ENCODE measurements at places on chromosomes 1 and 21.
A peak's percentile ranks its signal among the peaks of the same experiment; 100 is the strongest.

DNA sequence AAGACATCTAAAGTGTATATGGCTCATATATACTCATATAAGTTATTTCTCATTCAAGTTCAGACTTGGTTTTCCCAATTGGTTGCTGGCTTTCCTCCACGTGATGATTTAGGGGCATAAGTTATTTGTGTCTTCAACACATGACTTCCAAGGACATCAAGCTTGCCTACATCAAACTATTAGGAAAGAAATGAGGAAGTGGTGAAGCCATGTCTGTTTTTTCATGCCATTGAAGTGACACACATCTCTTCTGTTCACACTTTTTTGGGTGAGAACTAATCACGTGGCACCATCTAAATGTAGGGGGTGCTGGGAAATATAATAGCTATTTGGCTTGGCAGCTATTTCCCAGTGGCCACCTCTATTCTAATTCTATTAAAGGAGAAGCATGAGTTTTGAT lies 282.1 kb downstream of the OMA1 start:
- DNase-seq: no peak

- no peak for DNase-seq
Measured at GRCh38 chr1:181898773-181899172, 162.7 kb downstream of the ZNF648 start.

- DNase-seq: no peak
Measured at GRCh38 chr1:18950401-18951026, 6.0 kb downstream of the IFFO2 start.

DNA sequence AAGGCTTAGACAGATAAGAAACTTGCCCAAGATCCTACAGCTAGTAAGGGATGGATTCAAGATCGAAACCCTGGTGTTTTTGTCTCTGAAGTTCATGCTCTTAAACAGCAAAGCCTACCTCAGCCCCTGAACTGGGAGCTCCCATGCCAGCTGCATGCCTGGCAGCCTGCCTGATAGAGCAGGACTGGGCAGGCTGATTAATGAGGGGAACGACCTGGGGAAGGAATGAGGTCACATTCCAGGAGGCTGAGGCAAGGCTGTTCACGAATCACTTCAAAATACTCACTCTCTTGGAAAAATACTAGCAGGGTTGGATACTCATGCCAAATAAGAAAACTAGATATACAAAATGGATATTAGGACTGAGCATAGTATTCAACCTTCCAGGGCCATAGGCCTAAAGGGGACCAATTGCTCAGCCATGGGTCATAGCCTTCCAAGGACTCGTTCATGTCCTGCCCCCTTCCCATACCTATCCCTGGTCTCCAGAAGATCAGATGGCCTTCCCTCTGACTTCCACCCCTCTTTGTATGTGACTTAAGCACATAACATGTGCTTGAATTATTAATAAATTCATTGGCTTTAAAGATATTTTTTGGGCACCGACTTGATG lies 15.6 kb upstream of the TACSTD2 start:
- DNase-seq: no peak

DNA sequence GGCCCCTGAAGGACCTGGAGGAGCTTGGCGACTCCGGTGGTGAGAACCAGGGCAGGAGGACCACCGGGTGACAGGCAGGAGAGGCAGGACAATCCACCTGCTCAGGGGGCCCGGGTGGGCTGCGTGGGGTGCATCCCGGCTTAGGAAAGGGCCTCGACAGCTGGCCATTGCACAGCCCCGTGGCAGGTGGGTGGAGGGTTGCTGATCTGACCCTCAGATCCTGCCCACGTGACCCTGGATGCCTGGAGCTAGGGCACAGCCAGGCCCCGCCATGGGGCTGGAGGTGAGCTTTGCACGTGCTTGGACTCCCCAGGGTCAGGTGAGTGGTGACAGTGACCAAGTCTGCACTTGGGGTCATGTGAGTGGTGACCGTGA lies 35.5 kb upstream of the SLC19A1 start:
- no peak for DNase-seq

DNA sequence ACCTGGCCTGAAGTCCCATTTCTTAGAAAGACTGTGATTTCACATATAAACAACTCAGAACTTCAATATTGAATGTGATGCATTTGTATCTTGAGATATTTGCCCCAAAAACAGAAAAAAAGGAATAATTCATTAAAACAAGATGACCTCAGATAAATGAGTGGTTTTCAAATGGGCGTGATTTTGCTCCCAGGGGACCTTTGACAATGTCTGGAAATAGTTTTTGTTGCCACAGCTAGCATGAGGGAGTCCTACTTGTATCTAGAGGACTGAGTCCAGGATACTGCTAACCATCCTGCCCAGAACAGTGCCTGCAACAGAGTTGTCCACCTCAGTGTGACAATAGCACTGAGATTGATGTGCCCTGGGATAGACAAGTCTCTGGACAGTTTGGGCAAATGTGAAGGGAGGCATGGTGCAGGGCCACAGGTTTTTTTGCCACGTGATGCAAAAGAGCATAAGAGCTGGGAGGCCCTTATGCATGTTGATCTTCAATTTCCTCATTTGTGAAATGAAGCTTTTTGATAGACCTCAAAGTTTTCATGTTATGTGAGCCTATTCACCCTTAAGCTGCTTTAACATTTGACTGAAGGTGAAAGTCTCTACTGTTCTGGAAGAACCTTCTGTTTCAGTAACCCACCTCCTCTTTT lies 46.2 kb downstream of the MAP3K7CL start:
- DNase-seq: no peak

DNA sequence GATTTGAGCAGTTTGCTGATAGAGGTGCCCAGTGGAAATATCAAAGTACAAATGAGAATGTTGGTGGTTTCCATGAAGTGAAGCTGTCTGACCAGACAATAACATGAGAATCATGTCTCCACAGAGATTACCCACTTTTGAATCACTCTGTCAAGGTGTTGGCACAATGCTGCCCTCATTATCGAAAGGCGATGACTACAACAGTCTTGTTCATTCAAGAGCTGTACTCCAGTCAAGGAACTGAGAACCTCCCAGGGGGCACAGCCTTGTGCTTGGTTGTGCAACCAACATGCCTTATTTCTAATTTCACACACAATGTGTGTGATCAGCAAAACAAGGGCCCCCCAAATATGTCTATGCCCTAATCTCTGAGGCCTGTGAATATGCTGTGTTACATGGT lies 35.7 kb downstream of the ETS2 start:
- DNase-seq: no peak

DNA sequence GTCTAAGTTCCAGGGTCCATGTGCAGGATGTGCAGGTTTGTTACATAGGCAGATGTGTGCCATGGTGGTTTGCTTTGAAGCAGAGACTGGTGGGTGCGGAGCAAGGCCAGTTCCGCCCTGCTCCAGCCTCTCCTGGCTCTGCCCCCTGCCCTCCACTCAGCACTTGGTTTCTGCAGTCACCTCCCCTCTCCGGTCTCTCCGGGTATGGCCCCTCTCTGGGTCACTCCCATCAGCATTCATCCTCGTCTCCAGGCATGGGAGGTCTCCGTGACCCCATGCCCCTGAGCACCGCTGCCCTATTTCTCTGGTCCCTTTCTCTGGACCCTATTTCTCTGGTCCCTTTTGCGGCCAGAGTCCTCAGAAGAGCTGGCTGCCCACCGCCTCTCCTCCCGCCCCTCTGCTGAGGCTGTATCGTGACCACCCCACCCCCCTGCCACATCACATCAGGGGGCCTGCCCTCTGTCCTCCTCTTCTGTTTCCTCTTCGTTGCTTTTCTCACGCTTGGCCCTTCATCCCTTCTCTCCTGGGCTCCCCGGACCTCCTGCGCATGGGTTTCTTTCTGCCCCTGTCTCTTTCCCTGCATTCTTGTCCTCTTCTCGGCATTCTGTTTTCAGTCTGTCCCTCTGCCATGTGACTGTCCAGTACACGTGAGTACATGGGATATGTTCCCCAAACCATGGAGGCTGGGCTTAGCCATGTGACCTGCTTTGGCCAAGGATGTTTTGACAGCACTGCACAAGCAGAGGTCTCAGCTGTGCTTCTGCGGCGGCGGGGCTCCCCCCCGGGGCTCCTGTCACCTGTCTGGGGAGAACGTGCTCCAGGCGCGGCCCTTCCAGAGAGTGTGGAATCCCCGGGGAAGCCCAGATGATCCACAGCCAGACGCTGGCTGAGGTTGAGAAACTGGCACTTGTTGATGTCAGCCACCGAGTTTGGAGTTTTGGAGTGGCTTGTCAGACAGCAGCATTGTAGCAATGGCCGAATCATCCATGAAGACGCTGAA lies 54.4 kb upstream of the C1orf174 start:
- DNase-seq: no peak

DNA sequence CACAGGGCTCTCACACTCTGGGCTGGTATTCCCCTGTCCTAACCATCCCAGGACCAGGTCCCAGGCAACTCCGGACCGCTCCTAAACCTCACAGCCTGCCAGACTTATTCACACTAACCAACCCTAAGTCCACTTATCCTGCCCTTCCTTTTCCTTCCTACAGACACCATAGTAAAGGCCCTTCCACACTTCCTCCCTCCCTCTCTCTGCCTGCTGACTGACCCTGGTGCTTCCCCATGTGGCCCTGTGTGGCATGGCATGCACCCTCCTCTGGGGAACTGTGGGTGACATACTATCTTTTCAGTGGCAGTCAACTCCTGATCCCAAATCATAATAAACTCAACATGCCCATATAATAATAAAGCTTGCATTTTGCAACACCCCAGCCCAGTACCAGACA lies 155.1 kb upstream of the DNAH14 start:
- no peak for DNase-seq

GRCh38 chr1:64041371-64042131 lies 161.9 kb upstream of the UBE2U start:
- DNase-seq: no peak

GRCh38 chr21:45264912-45265515 lies 22.7 kb downstream of the POFUT2 start:
- DNase-seq: no peak

GRCh38 chr1:118338936-118339335 lies 153.9 kb upstream of the SPAG17 start:
- DNase-seq: no peak

DNA sequence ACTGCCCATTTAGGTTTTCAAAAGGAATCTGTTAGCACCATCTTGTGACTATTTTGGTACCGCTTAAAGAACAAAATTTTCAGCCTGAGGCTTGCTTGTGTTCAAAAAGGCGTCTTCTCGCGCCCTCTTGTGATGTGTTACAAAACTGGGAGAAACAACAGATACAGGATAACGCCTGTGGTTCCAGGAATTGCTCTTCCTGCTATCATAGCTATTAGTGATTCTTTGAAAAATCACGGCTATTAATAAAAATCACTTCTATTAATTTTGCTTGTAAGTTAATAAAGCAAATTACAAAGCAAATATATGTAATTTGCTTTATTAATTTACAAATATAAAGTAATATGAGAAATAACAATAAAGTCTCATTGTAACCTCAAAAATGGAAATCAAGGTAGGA lies 82.2 kb upstream of the ABCD3 start:
- DNase-seq: peak; percentile 65

DNA sequence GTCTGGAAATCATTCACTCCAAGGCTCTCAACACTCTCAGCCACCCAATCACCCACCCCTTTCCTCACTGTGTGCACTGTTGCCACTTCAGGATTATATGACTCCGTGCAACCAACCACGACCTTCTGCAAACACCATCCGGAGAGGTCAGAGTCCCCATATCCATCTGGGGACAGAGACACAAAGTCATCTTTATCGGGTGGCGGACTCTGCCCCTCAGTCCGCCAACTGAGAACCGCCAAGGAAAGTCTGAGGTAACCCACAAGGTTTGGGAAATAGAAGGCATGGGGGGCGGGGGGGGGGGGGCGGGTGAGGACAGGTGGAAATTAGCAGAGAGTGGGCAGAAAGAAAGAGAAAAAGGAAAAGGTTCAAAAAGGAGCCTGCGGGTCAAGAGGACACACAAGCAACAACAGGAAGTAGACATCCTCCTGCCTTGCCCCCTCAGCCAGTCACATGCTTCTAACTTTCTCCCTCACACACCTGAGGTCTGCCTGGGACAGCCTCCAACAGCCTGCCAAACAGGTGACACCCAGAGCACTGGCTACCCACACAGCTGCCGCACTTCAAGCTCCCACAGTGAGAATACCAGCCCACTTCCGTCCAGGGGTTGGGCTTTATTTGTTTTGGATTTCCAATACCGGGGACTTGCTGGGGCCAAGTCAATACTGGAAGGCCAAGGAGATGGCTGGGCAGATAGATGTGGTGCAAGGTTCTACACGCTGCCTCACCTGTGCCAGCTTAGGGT lies 58.1 kb downstream of the SSBP3 start:
- no peak for DNase-seq

- DNase-seq: no peak
Measured at GRCh38 chr1:208149213-208149612, 95.0 kb downstream of the PLXNA2 start.

DNA sequence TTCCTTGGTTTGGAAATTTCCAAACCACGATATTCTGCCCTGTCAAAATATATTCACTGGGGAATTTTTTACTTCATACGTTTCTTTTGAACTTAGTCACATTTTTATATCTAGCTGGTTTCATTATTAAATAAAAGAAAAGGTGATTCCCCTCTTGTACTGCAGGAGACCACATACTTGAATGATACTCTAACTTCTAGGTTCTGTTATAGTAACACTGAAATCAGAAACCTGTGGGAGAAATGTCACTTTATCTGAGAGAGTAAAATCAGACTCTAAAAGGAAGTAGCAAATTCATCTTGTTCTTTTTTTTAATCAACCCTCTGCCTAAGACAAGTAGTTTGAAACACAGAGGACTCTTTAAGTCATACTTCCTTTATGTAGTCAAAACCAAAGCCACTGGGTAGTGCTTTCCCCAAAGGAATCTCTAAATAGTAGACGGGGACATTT lies 34.4 kb downstream of the MRPL39 start:
- no peak for DNase-seq

DNA sequence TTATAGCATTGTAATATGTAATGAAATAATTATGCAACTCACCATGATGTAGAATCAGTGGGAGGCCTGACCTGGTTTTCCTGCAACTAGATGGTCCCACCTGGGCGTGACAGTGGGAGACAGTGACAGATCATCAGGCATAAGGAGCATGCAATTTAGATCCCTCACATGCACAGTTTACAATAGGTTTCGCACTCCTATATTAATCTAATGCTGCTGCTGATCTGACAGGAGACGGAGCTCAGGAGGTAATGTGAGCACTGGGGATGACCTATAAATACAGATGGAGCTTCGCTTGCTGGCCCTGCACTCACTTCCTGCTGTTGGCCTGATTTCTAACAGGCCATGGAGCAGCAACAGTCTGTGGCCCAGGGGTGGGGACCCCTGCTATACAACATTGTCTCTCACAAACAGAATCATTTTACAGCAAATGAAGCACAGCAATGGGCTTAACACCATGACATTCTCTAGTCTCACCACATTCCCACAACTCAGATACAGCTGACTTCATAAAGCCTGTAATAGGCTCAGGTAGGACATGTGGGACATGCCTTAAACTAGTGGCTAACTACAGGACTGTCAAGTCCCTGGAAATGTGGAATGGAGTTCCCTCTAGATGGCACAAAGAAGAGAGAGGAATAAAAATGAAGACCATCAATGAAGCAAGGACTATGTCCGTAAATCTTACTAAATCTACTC lies 40.7 kb upstream of the SLC5A9 start:
- no peak for DNase-seq

GRCh38 chr1:244833734-244834542 lies 1.5 kb upstream of the COX20 start:
- DNase-seq: peak; percentile 83

GRCh38 chr1:205986861-205987260 lies 16.3 kb downstream of the RAB7B start:
- DNase-seq: no peak

- DNase-seq: no peak
Measured at GRCh38 chr1:214192825-214193643, 87.9 kb upstream of the SMYD2 start.

GRCh38 chr1:102184477-102184876 lies 187.8 kb upstream of the OLFM3 start:
- no peak for DNase-seq

GRCh38 chr1:103106426-103107341 lies 1.6 kb downstream of the COL11A1 start:
- DNase-seq: no peak
